ENCODE measurements at places on chromosomes 3 and 15. TPM values are rescaled to one million over a fixed set of nuclear protein-coding genes. Genes with fewer than 3 reads are reported as not detected.

Gene TMCO5A
- not detected for total RNA-seq

Gene AGBL1
- not detected for total RNA-seq

Gene ALAS1
- 74.0 TPM for total RNA-seq

Gene DZIP3
- total RNA-seq = 19.4 TPM

Gene GP9
- total RNA-seq = not detected

Gene DISP2
- 3.3 TPM for total RNA-seq

Gene RPL35A
- 1,465 TPM for total RNA-seq

Gene CFAP44
- 5.4 TPM for total RNA-seq

- no peak for DNase-seq
Observed at GRCh38 chr3:166307756-166308350, 470.6 kb upstream of the BCHE start.

DNA sequence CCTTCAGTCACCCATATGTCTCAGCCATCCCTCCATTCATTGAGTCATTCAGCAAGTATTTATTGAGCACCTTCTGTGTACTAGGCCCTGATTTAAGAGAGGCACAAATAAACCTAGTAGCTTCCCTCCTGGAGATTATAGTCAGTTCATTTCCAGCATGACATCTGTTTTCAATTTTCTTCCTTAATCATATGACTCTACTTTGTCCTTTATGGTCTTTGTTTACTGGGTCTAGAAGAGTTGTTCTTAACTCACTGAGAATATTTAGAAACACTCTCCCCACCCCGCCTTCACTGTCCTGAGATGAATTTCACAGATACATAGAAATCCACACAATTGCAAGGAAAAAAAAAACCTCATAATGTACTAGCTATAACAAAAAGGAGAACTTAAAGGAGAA lies 44.8 kb upstream of the ADAMTS9 start:
- DNase-seq = no peak

DNA sequence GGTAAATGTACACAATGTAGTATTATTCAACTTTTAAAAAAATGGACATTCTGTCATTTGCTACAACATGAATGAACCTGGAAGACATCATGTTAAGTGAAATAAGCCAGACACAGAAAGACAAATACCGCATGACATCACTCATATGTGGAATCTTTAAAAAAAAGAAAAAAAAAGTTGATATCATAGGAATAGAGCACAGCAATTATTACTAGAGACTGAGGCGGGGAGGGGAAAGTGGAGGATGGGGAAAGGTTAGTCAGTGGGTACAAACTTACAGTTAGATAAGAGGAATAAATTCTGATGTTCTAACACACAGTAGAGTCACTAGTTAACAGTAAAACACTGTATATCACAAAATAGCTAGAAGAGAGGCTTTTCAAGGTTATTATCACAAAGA lies 22.2 kb downstream of the RYK start:
- DNase-seq = no peak

- DNase-seq = no peak
Observed at GRCh38 chr3:114743746-114744485, 403.2 kb downstream of the ZBTB20 start.

GRCh38 chr3:71288269-71288930 lies 295.1 kb downstream of the FOXP1 start:
- no peak for DNase-seq

- DNase-seq = no peak
Observed at GRCh38 chr15:48427479-48427878, 96.2 kb downstream of the DUT start.

DNA sequence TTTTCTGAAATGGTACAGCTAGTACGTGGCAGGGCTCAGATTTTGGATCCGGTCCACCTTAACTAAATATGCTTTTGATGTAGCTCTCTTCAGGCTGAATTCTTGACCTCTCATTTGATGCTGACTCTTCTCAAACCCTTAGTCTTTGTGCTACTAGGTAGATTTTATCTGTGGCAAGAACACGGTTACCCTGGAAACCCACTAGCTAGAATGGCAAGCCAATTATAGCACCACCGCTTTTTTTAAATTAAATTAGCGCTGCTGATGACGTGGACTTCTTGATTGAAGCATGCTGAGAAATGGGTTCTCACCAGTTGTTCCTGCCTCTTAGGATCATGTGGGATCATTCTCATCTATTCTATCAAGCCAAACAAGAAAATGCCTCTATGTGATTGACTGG lies 421.5 kb downstream of the LPP start:
- DNase-seq = no peak

DNA sequence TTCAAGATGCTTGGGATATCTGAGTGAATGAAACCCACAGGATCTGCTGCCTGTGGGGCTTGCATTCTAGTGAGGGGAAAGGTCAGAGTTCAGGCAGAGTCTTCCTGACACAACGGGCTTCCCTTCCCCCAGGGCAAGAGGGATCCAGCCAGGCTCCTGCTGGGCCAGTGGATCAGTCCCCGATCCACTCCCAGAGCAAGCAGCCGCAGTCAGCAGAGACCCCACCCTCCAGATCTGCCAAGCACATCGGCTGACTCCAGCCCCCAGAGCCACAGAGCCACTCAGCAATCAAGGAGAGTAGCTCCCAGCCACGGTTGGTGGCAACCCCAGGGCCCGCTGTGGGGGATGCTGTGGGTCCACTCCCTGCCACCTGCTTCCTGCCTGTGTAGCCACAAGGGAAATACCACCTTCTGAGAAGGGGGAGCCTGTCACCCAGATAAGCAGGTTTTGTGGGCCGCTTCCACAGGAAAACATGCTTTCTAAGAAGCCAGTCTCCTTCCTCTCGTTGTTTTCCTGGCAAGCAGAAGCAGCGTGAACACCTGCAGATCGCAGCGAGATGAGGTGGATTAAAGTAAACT lies 44.9 kb downstream of the CPN2 start:
- no peak for DNase-seq

DNA sequence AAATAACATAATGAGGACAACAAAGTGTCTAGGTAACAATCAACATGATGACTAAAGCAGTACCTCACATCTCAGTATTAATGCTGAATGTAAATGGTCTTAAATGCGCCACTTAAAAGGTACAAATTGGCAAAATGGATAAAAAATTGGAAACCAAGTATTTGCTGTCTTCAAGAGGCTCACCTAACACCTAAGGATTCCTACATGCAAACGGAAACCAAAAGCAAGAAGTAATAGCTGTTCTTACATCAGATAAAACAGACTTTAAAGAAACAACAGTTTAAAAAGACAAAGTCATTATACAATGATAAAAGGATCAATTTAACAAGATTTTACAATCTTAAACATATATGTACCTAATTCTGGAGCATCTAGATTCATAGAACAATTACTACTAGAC lies 22.5 kb downstream of the CSNK1G1 start:
- no peak for DNase-seq

GRCh38 chr3:134608023-134608770 lies 42.6 kb downstream of the KY start:
- no peak for DNase-seq

GRCh38 chr3:194998948-194999347 lies 272.0 kb downstream of the XXYLT1 start:
- DNase-seq = no peak

All from HCT116 (cell line).